ENCODE measurements at places on chromosomes 11 and 22. TPM values are rescaled to one million over a fixed set of nuclear protein-coding genes. Genes with fewer than 3 reads are reported as not detected.

The GVQW3 gene
- 1.3 TPM for total RNA-seq

The MMP8 gene
- not detected for total RNA-seq

The KREMEN1 gene
- 7.5 TPM for total RNA-seq

The OR51B4 gene
- total RNA-seq: not detected

Measured in renal cortical epithelial cell (primary cell).